ENCODE measurements at places on chromosomes 2 and 18.

DNA sequence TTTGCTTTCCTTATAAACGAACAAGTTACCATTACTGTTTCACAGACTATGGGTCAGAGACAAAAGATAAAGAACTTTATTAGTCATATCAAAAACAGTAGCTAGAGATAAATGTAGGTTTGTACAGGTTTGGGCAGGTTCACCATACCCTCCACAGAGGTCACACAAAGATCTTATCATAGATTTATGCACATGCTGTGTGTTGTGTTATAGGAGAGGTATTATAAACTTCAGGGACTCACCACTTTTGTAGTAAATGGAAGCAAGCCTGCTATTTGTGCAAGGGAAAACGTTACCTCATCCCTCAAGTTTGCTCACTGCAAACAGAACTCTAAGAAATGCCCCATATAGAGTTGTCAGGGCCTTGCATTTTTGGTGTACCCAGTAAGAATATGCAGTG lies 584.5 kb upstream of the LRRTM1 start:
- no peak for DNase-seq

DNA sequence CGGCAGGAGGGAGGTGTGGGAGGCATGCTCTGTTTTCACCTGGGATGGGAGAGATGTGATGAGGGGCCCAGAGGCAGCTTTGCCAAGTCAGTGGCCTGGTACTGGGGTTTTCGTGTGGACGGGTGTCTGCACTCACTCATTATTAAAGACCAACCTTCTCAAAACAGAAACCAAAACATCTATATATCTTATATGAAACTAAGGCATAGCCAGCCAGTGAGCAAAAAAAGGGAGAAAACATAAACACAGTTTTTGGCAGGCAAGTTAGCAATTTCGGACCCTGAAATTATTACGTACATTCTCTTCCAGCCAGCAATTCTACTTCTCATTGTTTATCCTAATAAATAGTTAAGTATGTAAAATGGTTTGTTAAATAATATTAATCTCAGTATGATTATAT lies 181.1 kb upstream of the SMAD2 start:
- DNase-seq = no peak

- DNase-seq = no peak
Measured at GRCh38 chr18:21242780-21243401, 859 bp downstream of the GREB1L start.

GRCh38 chr2:101827246-101827645 lies 129.7 kb downstream of the MAP4K4 start:
- no peak for DNase-seq

DNA sequence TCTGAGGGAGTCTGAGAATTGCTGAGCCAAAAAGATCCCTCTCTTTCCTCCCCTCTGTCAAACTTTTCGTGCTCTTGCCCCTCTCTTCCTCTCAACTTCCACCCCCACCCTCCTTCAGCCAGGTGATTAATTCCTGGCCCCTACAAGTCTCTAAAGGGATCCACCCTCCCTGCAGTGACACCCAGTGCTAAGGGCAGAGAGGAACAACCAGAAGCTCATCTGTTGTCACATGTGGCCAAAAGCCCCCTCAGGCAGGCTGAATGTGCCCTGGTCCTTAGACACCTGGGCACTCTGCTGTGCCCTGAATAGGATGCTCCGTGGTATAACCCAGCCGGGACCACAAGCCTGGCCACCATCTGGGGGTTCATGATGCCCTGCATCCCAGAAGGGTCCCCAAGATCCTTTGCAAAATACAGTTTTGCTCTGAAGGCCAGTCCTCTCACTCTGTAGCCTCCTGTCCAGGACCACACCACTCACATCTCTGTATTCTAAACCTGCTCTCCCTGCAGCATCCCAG lies 234.4 kb downstream of the BCL11A start:
- DNase-seq = no peak

- no peak for DNase-seq
Measured at GRCh38 chr2:46435796-46436360, 43.5 kb upstream of the TMEM247 start.

DNA sequence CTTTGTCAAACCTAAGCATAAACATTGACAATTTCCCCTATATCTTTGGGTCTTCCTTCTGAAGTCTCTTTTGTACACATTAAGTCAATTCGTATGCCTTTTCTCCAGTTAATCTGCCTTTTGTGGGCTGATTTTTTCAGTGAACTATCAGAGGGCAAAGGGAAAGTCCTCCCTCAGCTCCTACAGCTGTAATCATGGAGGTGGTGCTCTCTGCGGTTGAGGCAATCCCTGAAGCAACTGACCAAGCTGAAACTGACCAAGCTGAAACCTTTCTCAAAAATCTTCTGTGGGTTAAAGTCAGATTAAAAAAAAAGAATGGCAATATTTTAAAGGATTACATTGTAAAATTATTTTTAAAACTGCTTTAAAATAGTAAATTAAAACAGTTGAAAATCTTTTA lies 105.8 kb upstream of the DNAJC10 start:
- no peak for DNase-seq

DNA sequence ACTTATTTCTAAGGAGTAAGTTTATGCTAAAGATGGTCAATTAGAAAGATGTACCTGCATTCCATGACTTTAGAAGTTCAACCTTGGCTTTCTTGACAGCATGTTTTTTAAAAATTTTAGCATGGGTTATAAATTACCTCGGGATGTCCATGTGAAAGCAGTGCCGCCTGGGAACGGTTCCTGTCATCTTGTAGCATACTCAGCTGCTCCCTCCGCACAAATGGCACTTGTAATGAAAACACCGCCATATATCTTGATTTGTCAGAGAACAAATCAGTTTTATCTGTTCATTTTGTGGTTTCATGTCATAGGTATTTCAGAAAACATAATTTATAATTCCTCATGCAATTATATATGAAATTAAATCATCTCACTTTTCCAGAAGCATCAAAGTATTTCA lies 38.3 kb downstream of the SATB2 start:
- no peak for DNase-seq

DNA sequence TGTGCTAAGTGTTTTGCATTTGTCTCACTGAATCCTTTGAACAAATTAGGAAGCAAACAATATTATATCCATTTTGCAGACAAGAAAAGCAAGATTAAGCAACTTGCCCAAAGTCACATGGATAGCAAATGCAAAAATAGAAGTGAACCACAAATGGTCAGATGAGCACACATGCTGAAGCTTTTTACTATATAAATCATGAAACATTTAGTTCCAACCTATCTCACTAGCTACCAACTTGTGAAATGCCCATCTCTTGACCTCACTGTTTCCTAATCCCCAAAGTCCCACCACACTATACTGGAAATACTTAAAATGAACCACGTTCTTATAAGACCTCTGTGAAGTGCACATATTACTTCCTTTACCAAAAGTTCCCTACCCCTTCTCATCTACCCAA lies 380.5 kb downstream of the ERBB4 start:
- DNase-seq = no peak

DNA sequence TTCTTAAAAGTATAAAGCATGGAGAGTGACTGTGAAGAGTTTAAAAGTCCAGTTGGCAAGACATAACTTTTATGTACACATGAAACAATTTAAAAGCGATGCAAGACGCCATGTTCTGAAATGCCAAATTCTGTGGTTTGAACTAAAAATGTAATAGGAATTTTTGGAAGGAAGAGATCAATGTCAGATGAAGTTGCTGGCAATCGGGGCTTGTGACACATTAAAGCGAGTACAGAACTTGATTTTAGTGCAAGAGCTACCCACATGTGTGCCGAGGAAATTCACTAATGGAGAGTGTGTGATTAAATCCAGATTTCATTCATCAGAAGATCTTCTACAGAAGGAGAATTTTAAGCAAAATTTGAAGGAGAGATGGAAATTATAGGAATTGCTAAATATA lies 220.2 kb upstream of the CCDC68 start:
- no peak for DNase-seq

GRCh38 chr2:12419803-12420202 lies 296.9 kb upstream of the TRIB2 start:
- no peak for DNase-seq

DNA sequence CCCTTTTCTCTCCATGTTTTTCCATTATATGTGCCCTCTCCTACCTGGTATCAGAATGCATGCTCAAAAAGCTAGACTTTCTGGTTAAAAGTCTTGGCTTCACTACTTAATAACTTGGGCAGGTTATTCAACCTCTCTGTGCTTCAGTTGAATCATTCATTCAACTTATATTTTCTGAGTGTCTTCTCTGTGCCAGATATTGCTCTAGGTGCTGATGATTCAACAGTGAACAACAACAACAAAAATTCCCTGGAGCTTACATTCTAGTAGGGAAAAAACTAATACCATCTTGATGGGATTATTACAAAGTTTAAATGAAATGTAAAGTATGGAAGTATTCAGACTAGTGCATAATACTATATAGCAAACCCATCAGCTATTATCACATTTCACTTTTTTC lies 55.2 kb downstream of the SOS1 start:
- DNase-seq = no peak

DNA sequence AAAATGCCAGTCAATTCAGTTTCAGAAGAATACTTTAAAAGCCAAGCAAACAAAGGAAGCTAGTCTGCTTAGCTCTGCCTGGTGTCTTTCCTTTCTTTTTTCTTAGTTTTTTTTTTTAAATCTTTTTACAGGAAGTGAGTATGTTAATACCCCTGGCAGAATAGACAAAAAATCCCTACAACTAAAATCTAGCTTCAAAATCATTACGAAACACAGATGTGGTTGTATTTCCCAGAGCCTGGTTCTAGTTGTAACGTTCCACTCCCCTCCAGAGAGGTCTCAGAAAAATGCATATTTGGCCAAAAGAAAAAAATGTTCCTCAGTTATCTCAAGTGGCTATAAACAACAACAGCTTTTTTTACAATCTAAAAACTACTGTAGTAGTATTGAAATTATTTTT lies 202.1 kb upstream of the RND3 start:
- DNase-seq = no peak

DNA sequence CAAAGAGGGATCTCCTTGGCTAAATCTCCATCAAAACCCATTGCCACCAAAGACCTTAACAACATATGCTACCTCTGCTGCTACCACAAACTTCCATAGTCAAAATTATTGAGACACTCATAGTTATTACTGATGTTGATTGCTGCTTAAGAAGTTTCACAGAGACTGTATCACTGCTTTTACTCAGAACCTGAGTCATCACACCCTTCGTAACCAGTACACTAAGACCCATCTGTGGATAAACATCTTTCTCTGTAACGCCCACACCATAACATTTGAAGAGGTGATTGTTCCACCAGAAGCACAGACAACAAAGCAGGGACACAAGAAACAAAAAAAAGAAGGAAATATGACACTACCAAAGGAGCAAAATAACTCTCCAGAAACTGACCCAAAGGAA lies 1563.1 kb downstream of the LRP1B start:
- no peak for DNase-seq

DNA sequence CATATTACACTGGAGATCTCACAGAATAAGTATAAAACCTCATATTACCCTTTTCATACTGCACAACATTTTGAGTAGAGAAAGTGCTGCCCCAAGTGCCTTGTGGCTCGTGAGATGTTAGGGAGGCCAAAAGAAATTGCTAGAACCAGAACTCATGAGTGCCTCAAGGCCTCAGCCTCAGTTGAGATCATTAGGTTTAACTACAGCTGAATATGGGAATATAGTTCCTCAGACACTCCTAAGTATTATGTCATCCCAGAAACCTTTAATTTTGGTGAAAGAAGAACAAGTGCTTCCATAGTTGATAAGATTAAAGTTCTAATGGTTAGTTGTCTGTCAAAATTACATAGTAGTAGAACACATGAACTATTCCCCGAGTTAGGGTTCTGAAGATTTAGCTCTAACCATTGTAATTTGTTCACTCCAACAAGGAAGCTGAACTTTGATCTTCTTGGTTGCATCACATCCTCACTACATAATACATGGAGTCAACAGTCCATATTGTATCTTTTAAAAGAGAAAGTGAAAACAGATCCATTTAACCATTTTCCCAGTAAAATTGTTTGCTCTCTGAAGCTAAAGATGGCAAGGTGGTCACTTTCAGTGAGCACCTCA lies 9.6 kb upstream of the AQP4 start:
- no peak for DNase-seq

GRCh38 chr2:217987391-217987790 lies 15.4 kb downstream of the TNS1 start:
- DNase-seq = no peak

Data from stimulated activated CD4-positive, alpha-beta T cell treated with anti-CD3 and anti-CD28 coated beads, Interleukin-15, amount 100 ng/mL, for 48 hours (primary cell).